ENCODE measurements at places on chromosomes 11 and 22. TPM values are rescaled to one million over a fixed set of nuclear protein-coding genes. Genes with fewer than 3 reads are reported as not detected.

- DNase-seq, result no peak
These were observed 17.9 kb upstream of the PRAME start for GRCh38 chr22:22576989-22577427.

- peak; percentile 84 for DNase-seq
These were observed 164.1 kb upstream of the NCAM1 start for GRCh38 chr11:112797092-112797491.

GRCh38 chr11:105211806-105212554 lies 72.4 kb upstream of the CARD18 start:
- no peak for DNase-seq

- no peak for DNase-seq
These were observed 796.5 kb upstream of the LRRC4C start for GRCh38 chr11:42255906-42256305.

DNA sequence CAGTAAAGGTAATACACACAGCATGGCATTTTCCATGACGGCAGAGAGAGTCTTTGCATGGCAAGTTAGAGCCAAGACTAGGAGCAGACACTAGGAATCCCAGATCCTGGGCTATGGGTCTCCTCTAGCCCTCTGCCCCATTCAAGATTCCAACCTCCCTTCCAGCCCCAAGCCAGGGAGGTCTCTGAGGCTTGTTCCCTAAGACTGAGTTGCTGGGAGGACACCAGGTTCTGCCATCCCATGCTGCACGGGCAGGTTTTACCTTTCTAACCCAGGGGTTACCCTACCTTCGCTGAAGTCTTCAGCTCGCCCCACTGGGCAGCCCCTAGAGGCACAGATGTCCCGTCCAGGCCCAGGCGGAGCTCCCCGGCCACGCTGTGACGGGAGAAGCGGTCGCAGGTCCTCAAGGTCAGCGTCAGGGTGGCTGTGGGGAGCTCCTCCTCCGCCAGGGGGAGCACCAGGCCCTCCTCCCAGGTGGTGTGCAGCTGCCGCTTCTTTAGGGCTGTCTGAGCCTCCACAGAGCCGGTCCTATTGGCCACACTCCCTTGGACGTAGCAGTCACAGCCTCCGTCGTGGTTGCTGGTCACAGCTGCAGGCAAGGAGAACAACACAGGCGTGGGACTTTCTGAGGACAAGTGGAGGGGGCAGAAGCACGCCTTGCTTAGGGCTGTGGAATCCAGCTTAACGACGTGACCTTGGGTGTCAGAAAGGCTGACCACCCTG lies 33.8 kb downstream of the SYT13 start:
- DNase-seq, result peak; percentile 94

GRCh38 chr11:95592471-95592870 lies 197.1 kb downstream of the FAM76B start:
- DNase-seq, result peak; percentile 2

- no peak for DNase-seq
These were observed 408.2 kb downstream of the MN1 start for GRCh38 chr22:27393371-27393770.

DNA sequence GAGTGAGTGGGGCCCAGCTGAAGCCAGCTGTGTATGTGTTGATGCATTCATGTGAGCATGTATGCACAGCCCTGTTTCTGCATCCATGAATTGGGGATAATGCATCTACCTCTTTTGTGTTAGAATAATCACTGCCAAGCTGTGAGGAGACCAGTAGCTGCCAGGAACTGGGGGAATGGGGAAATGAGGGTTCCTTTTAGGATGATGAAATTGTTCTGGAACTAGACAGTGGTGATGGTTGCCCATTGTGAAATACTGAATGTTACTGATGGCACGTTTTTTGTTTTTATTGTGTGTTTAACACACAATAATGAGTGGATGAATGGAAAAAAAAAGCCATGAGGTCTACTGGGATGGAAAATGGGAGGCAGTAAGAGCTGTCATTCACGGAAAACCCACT lies 45.3 kb upstream of the WNT11 start:
- no peak for DNase-seq

Gene FAM227A
- 3.8 TPM for total RNA-seq

Gene CCDC188
- not detected for total RNA-seq

Gene ZNRF3
- total RNA-seq, result 22.1 TPM
